ENCODE measurements at places on chromosomes 5 and 9.

GRCh38 chr5:174895360-174895759, 171.0 kb downstream of the MSX2 start:
- DNase-seq = no peak

DNA sequence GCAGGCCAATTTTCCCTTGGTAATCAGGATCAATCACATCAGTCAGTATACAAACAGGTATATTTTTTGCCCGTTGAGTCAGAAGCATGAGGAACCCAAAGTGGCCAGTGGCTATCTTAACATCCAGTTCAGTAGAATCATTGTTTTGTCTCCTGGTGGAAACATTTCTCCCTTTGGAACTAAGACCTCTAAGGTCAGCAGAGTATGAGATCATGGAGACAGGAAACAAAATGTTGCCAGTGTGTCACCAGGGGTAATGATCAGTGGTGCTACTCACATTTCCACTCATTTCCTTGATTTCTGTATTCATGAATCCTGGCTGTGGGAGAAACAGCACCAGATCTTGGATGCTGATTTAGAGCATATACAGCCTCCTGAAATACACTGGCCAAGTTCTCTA, 553.0 kb downstream of the CSNK1G3 start:
- DNase-seq = no peak

DNA sequence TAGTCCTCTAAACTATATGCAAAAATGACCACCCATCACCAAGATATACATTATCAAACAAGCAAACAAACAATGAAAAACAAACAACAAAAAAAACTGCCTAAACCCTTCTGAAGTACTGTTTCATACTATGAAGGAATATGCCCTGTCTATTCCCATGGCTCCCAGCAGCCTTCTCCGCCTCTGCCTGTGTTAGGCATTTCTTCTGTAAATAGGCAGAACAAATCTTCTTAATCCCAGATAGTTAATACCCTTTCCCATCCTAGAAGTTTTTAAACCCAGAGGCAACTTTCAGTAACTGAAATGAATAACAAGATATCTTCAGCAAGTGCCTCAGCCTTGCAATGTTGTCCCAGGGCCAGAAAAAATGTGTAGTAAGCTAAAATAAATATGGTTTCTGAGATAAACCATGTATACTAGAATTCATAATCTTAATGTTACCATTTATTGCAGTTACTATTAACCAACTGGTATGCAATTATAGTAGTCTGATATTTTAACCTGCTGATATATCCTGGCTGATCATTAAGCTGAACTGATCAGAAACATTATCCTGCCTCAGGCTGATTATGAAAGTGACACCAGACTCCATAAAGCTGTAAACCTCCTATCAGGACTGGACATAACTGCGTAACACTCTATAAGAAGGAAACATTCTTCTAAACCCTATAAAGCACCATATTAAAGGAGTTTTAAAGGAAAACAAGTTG, 68.5 kb downstream of the ANKRD31 start:
- DNase-seq = no peak

DNA sequence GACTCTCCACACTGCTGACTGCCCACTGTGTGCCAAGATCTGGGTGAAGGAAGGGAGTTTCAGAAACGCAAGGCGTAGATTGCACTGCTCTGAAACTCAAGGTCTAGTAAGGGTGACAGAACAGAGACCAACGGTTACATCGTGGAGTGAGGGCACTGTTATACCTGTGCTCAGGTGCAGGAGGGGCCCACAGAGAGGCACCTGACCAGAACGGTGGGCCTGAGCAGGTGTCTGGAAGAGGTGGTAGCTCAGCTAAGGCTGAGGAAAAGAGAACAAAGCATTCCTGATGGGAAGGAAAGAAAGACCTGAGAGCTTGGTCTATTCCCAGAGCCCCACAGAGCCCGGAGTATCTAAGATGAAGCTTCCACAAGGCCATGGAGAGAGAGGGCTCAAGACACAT, 267.2 kb downstream of the MED10 start:
- DNase-seq = no peak

DNA sequence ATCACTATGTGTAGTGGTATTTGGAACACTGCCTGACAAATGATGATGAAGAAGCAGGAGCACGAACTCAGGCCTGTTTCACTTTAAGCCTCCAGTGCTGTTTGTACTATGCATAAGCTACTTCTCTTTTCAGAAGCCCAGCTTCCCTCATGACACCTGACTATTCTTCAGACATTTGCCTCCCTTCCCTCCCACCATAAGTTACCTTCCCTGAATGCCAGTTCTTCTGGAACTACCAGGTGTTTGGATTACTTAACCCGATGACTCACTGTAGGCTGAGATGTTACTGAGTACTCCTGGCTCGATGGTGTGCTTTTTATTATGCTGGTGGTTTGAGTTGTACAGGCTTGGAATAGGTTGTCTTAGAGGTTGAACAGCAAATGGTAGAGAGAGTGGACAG, 180.0 kb downstream of the SPATA31D1 start:
- no peak for DNase-seq

DNA sequence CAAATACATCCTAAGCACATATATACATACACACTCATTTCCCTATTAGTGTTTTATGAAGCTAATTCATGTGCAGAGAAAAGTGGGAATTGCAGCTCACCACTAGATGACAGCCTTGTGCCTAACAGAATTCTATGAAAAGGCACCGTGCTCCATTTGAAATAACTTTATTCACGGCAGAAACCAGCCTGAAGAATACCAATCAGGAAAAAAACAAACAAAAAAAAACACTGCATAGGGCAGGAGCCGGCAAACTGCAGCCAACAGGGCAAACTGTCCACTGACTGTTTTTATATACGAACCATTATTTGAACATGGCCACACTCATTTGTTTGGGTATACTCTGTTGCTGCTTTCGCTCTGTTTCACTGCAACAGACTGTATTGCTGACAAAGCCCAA, 33.6 kb downstream of the ERMP1 start:
- DNase-seq = no peak

- DNase-seq = no peak
These were observed 447.3 kb upstream of the ARRDC3 start for GRCh38 chr5:91830361-91830953.

DNA sequence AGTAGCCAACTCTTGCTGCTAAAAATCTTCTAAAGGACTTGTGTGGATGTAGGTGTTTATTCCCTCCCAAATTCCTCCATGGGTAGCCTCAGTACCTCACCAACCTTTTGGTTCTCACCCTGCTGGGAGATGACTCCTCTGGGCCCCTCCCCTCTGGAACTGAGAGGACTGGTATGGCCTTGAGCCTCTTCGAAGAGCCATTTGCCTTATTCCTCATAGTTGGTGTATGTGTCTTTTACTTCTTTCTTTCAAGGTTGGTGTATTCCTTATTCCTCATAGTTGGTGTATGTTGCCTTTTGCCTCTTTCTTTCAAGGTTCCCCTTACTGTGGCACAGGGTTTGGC, 48.3 kb downstream of the GNAQ start:
- DNase-seq = peak; percentile 9

DNA sequence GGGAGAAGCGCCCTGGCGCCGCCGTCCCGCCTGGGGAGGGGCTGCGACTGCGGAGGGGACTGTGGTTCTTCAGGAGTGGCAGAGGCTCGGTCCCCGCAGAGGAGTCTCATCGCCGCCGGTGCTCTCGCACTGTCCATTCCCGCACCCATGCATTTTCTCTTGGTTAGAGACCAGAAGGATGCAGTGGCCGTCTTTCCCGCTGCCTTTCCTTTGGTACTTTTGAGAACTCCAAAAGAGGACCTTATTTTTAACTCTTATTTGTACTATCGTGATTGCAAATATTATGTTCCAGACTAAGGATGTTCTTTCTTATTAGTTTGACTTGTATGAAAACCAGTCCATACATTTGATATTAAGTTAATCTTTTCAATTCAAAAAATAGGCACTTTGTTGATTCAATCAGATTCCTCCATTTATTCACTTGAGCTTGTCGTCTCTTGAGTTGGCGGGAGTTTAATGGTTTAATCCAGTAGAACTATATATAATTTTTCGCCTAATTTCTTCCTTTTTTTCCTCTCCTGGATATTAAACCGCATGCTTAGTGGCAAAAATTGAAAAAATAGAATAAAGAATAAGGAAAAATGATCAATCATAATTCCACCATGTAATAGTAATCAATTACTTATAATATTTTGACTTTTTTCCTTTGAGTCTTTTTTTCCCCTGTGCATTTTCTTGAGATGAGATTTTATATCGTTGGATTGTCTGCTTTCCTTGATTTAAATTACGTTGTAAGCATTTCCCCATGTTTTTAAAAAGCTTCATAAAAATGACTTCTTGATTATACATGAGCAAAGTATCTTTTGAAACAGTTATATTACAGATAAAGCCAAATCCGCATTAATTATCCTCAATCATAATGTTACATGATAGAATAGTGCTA, 861 bp downstream of the ZFYVE16 start:
- peak; percentile 60 for DNase-seq

DNA sequence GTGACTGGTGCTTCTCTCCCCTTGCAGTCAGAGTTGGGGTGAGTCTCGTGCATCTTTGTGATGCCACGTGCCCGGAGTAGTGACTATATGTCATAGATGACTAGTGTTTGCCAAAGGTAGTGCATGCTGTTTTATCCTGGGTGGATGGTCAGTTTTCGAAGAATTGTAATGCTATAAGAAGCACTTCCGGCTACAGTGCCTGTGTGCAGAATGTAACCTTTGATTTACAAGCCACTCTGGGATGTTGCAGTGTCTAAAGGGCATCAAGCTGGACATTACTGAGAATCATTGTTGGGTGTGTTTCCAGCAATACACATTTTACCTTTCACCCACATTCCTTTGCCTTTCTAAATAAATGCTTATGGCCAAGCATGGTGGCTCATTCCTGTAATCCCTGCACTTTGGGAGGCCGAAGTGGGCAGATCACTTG, 16.7 kb downstream of the MVB12B start:
- DNase-seq = no peak

GRCh38 chr9:97956331-97956730, 18.4 kb upstream of the HEMGN start:
- DNase-seq = no peak

GRCh38 chr9:5863092-5863746, 27.5 kb upstream of the MLANA start:
- no peak for DNase-seq

DNA sequence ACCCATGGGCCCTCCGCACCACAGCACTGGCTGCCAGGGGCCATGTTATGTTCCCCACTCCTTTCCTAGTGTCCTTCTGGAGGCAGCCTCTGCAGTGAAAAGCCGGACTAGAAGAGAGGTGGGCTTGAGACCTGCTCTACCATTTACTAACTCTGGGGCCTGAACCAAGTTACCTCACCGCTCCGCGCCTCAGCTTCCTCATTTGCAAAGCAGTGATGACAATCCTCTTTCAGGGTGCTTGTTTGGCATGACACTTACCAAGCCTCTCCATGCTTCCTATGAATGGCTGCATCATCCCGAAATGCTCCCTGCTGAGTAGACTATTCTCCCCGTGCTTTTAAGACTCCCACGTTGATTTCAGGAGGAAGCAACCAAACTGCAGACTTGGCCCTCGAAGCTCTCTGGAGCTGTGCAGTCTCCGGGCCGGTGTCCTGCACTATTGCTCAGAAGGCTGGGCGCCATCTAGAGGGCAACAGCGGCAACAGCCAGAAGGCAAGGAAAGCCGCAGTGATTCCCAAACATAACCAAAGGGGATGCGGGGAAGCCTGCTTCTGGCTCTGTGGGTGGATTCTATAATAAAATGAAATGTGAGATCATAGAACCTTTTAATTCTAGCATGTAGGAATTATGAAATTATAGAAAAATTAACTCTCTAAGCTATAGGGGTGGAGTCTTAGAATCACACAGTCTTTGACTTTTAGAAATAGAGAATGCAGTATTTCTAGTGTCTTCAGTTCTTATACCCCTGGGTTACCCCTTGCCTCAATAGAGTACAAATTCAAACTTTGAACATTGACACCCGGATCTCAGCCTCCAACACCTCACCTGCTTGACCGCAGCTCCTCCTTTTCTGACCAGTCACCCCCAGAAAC, 599.8 kb upstream of the BRINP1 start:
- DNase-seq = peak; percentile 64

GRCh38 chr5:318341-318897, 3.1 kb upstream of the AHRR start:
- DNase-seq = no peak

- DNase-seq = no peak
These were observed 1127.5 kb downstream of the TAF11L14 start for GRCh38 chr5:18761801-18762200.

GRCh38 chr5:104763216-104763615, 1200.6 kb upstream of the NUDT12 start:
- DNase-seq = no peak

GRCh38 chr9:130668196-130668595, 3.8 kb downstream of the PRDM12 start:
- no peak for DNase-seq

DNA sequence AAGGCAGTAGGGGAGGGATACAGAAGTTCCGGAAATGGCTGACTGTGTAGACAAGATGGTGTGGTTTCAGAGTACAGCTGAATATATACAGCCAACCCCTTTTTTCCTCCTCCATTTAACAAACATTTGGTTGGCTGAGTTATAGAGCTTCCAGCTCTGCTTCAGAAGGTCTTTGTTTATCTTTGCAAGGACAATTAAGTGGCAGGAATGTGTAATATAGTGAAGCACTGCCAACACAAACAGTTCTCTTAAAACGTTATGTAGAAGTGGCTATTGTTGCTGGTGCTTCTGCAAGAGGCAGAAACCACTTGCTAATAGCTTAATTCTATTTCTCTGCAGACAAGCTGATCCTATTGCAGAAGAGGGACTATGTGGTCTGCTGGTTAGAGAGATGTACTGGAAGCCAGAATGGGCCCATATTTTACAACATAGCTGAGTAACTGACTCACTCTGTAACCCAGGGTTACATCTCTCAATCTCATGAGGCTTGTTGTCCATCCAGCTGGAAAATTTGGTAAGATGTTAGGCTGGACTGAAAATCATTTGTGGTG, 62.7 kb upstream of the OSMR start:
- no peak for DNase-seq

DNA sequence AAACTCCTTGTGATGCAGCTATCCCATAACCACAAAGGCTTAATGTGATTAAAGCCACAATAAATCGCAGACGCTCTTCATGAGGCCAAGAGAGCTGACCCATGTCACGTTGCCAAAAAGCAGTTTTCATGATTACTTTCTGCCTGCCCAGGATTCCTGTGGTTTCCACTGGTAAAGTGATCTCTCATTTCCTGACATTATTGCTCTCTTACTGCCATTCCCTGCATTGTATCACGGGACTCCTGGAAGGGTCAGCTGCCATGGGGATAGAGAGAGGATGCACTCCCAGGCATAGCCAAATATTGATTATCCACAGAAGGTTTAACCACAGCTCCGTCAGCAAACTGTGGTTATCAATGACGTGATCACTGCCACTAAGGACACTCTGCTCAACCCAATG, 103.8 kb upstream of the SLC1A3 start:
- DNase-seq = no peak

DNA sequence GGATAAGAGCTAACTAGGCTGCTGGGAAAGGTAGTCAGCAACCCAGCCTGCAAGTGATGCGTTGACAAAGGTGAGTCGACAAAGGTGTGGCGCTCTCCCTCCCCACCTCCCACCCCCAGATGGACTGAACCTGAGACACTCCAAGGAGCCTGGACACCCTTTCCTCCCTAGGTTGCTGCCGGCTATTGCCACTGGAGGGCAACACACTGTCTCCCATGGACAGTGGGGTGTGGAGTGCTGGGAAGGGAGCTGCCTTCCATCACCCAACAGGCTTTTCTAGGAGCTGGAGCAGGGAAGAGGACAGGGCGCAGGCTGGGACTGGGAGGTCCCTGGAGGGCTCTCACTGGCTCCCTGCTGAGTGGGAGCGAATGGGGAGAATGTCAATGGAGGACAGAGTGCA, 75.4 kb upstream of the ARAP3 start:
- DNase-seq = no peak

Measured in activated CD4-positive, alpha-beta T cell treated with anti-CD3 and anti-CD28 coated beads for 48 hours (primary cell).